ENCODE measurements at places on chromosomes 2 and 18.
A peak's percentile ranks its signal among the peaks of the same experiment; 100 is the strongest.

- DNase-seq, result peak; percentile 58
Observed at GRCh38 chr2:64404002-64404731, 49.8 kb upstream of the LGALSL start.

GRCh38 chr2:238169048-238169707 lies 10.4 kb downstream of the ERFE start:
- peak; percentile 93 for DNase-seq

GRCh38 chr2:8285898-8286297 lies 396.0 kb upstream of the ID2 start:
- DNase-seq, result no peak

DNA sequence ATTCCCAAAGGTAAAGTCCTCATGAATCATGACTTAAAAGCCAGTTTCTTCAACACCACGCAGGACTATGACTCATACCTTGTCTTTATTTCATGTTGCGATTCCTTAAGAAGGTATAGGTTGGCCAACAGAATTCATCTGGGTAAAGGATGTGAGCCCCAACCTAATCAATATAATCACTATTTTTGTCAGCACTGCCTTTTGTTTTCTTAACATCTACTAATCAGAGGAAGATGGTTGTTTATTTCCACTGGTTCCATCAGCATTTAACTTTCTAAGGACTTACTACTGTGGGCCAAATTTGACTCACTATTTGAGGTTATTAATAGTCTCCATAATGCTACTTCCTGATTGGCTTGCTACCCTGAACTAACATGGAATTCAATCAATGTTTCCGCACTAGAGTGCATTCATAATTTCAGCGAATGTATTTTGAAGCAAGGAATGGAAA lies 78.6 kb downstream of the SCG2 start:
- no peak for DNase-seq

DNA sequence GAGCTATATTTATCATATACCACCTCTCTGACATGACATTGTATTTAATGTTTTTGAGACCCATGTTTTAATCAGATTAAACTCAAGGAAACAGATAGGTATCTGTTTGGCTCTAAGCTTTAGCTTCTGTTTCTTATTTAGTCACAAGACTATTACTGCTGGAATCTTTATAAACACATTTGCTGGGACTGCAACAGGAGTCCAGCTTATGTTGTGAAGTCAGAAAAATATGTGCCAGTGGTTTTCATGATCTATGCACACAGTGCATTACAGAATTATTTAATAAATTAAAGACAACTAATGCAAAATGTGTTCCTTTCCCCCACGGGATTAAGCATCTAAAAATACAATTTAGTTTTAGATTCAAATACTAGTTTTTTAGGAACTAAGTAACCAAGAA lies 338.9 kb downstream of the ZEB2 start:
- no peak for DNase-seq

DNA sequence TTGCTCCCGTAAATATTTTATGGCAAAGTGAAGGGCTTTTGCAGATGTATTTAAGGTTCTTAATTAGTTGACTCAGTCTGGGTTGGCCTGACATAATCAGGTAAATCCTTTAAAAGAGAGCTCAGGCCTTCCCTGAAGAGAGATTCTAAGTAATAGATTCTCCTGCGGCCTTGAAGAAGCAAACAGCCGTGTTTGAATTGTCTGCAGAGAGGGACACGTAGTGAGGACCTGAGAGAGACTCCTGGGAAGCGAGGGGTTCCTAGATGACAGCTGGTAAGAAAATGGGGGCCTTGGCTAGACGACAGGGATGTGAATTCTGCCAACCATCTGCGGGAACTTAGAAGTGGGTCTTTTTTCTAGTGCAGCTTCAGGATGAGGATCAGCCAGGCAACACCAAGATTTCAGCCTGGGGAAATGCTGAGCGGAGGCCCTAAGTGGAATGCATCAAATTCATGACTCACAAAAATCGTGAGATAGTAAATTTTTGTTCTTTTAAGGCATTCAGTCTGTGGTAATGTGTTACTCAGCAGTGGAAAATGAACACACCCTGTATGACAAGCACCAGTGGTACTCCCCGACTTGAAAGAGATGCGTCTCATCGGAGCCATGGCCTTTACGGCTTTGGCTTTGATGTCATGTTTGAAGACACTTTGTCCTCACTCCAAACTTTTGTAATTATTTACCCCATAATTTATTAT lies 62.1 kb upstream of the SMIM21 start:
- peak; percentile 97 for DNase-seq

DNA sequence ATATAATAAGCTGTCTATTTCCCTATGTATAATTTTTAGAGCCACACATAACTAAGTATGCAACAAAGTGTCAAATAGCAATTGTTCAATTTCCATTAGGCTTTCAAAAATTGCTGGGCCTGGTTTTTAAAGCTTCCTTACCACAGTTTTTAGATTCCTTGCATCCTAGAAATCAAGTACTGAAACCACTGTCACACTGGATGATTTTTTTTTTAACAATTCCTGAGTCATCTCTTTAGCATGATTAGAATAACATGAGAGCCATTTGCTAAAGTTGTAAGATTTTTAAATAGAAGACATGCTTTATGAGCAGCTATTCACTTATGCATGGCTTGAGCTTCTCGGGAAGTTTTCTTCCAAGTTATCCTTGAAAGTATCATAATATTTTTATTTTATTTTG lies 319.5 kb upstream of the NXPH2 start:
- no peak for DNase-seq

Measured in HCEC 1CT (cell line).